Choroid plexus epithelial cell (primary cell): ENCODE measurements at places on chromosomes 5 and 9.

- DNase-seq: no peak
Measured at GRCh38 chr5:68226546-68227073, 11.1 kb downstream of the PIK3R1 start.

DNA sequence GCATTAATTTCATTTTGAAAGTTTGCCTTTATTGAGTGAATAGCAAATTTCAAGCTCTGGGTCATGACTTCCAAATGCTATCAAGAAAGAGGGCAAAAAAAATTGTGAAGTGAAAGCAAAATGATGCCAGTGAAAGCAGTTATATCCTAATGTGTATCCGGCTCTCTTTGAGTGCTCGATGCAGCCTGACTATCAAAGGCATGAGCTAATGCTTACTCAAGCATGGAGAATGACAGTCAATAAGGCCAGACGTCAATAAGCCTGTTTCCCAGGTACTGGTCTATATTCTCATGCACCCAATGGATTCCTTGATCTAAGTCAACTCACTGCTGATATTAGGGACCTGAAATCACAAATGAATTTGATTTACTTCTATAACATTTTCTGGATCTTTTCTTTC is 435.5 kb downstream of the CAAP1 start:
- no peak for DNase-seq

DNA sequence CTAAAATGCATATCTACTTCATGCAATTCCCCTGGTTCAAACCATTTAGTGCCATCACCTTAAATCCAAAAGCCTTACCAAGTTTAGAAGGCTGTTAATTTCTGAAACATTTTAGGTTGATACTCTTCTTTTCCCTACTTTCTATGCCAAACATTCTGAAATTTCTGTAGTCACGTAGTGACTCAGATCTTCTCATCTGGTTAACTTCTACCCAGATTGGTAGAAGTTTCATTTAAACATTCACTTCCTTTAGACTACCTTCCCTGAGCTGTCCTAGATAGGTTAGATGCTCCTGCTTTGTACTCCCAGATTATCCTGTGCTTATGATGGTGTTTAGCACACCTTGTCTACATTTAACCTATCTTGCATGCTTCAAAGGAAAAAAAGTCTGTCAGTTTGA is 9.9 kb downstream of the RAD50 start:
- DNase-seq: no peak

DNA sequence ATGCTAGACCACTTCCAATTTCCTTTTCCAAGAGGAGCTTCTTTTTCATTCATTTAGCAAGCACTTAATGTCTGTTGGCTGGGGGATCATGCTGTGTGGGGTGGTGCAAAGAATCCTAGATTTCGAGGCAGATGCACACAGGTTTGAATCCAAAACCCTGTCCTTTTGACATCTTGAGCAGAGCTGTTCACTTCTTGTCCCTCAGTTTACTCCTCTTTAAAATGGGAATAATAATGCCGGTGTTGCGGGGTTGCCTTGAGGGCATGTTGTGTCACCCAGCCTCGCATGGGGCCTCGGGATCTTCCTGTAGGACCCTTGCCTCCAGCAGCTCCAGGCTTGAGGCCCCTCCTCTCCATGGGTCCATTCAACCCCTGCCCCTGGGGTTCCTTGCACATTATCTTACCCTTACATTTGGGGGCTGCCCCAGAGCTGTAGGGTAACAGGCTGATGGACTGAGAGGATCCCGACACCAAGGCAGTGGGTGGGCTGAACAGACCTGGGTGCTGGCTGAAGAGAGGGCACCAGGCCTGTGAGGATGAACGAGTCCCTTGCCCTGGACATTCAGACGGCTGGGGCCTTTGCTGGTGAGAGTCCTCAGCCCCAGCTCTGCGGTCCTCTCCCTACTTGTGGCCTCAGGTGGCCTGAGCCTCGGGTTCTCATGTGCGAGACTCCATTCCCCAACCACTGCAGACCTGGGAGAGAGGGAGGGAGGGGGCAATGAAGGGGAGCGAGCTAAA is 145.8 kb downstream of the BARX1 start:
- DNase-seq: no peak

DNA sequence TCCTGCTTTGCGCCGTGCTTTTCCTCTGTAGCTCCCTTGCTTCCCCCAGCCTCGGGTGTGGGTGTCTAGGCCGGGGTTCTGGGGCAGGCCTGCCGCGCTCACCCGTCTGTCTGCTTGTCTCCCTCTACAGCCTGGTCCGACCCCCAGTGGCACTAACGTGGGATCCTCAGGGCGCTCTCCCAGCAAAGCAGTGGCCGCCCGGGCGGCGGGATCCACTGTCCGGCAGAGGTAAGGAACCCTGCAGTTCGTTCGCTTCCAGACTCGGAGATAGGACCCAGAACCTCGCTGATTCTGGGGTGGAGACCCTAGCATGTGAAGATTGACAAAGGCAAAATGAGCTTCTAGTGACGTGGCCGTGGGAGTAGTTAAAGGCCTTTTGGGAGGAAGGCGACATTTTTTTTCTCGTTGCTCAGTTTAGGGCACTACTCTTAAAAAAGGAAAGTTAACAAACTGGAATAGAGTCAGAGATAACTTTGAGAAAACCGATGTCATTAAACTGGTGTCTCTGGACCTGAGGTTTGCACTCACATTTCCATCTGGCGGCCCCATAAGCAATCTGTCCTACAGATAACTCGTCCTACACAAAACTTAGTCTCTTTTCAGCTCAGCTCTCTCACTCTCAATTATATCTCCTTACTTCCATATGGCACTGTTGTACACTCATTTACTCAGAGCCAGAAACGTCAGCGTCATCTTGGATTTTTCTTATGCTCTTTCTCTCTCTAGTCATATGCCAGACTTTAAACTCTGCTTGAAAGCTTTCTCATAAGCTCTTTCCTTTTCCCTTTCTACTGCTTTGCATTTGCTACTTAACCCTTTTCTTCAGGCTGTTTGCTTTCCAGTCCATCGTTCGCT is 561 bp downstream of the SEC61B start:
- peak; percentile 27 for DNase-seq

GRCh38 chr9:120742951-120743416 is 28.7 kb upstream of the MEGF9 start:
- peak; percentile 61 for DNase-seq

- DNase-seq: peak; percentile 56
Measured at GRCh38 chr9:133658442-133659431, 22.6 kb downstream of the DBH start.

- DNase-seq: peak; percentile 11
Measured at GRCh38 chr5:120413686-120414085, 50.4 kb upstream of the PRR16 start.

GRCh38 chr5:93512799-93513198 is 68.2 kb downstream of the NR2F1-AS1 start:
- DNase-seq: peak; percentile 85
